ENCODE measurements at places on chromosomes 2 and 18.

DNA sequence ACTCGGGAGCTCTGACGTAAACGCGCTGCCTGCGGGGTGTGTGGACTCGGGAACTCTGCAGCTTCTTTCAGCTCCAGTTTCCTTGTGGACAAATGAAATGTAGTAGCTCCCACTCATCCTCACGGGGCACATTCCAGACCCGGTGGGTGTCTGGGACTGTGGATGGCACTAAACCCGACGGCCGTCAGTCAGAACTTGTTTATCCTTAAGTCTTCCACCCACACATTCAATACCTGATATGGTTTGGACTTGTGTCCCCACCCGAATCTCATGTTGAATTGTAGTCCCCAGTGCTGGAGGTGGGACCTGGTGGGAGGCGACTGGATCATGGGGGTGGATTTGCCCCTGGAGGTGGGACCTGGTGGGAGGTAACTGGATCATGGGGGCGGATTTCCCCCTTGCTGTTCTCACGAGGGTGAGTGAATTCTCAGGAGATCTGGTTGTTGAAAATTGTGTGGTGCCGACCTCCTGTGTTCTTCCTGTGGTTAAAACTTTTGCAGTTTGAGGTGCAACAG lies 81.2 kb upstream of the SNTG2 start:
- DNase-seq, result no peak

- no peak for DNase-seq
These were observed 136.5 kb upstream of the HS6ST1 start for GRCh38 chr2:128454980-128455720.

DNA sequence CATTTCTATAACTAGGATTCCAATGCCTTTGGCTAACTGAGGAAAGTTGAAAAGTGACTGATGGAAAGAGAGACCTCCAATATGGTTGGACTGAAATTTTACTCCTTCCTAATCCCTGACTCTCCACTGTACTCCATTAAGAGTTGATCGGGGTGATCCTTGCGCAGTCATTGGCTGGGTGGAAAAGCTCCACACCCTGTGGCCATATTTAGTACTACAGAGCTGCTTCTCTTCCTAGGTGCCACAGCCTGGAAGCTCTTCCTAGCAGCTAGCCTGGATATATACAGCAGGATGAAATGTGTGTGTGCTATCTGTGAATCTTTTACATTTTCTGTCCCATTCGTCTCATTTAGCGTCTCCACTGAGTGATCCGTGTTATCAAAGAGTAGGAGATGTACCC lies 71.2 kb downstream of the MEP1B start:
- no peak for DNase-seq

- DNase-seq, result no peak
These were observed 38.3 kb upstream of the CTIF start for GRCh38 chr18:48500517-48500916.

DNA sequence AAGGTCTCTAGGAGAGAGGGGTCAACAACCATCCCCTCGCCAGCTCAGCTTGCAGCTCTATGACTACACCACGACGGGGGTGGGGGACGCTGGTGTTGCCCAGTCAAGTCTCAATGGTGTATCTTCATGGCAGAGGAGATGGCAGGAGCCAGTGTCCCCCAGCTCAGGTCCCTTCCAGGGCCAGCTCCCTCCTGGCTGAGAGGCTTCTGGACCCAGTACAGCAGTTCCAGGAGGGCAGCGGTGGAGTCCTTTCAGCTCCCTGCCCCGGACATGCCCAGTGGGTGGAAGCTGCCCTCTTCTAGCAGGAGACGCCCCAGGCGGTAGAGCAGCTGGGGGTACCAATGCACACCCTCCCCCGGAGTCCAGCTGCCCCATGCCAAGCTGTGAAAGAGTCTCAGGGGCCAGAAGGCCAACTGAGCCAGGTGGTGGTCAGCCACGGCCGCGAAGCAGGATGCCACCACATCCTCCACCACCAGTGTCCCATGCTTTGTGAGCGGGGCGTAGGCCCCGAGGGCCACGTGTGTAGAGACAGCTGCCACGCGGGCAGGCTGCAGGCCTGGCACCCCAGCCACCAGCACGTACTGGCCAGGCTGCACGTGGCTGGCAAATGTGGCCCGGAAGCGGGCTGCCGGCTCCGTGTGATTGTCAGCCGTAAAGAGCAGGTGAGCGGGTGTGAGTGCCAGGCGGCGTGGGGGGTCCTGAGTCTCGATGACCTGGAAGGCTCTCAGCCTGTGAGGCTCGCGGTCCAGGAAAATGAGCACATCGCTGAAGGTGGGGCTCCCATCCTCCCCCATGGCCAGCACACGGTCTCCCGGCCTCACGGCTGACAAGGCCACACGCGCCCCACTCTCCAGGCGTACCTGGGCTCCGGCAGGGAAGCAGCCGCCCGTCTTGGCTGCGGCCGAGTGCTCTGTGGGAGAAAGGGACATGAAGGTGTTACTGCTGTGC lies 5.5 kb downstream of the IHH start:
- DNase-seq, result no peak

DNA sequence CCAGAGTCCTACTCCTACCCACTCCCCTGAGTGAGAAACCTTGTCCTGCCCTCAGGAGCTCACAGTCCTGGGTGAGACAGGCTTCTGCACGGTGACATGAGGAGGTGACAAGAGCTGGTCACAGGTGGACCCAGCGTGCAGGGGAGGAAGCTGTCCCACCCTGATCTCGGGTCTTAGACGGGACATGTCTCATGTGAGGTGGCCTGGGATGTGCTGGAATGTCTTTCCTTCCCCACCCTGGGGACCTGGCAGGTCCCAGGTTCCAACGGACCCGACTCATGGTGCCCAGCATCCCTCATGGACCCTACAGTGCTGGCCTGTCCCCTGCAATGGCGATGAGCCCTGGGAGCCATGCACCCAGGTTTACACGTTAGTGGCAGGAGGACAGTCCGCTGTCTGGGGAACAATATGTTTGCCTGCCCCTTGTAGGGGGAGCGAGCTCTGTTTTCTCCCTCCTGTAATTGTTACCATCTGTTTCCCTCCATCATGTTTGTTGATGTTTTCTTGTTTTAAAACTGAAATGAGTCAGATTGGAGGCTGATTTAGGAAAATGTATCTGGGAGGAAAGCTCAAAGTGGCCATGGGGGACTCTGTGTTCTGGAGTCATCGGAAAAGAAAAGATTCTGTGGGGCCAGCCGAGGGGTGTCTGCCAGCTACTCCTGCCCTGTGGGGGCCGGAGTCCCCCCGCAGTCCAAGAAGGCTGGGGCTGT lies 238.1 kb downstream of the KLHL29 start:
- DNase-seq, result no peak

DNA sequence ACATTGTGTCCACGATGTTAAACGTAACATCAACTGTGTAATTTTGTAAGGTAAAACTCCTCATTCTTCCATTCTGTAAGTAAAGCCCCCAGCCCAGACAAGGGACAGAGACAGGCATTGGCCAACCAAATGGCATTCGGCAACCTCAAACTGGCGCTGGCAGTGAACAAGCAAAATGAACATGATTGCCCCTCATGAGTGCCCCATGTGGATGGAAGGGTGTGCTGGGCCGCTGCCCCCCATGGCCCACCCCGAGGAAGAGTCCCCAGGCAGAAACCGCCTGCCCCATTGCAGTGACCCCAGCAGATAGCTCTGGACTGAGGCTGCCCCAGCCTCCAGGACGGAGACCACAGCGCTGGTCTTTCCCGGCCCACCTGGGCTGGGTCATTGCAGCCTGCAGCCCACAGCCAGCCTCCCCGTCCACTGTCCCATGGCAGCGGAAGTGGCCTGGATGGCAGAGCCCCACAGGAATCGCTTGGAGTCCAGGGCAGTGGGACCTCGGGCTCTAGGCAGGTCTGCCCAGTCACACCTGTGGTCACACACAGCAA lies 220.2 kb downstream of the HDAC4 start:
- no peak for DNase-seq

GRCh38 chr2:138718405-138718804 lies 61.8 kb downstream of the NXPH2 start:
- no peak for DNase-seq

GRCh38 chr18:77100751-77101355 lies 31.7 kb downstream of the MBP start:
- DNase-seq, result peak; percentile 38

DNA sequence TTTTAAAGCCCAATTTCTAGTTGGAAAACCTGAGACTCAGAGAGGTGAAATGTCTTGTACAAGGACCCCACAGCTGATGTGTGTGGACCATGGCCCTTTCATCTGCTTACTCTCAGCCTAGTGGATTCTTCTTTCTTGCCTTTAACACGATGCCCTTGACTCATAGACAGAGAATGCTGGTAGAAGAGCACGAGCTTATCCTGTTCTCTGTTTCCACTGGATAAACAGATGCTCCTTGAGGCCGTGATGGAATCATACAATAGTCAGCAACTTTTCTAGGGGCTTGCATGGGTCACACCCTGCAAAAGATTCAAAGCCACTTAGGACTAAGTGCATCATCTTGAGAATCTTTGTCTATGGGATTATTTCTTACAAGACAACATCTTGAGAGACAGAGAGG lies 50.9 kb downstream of the MYCN start:
- no peak for DNase-seq

DNA sequence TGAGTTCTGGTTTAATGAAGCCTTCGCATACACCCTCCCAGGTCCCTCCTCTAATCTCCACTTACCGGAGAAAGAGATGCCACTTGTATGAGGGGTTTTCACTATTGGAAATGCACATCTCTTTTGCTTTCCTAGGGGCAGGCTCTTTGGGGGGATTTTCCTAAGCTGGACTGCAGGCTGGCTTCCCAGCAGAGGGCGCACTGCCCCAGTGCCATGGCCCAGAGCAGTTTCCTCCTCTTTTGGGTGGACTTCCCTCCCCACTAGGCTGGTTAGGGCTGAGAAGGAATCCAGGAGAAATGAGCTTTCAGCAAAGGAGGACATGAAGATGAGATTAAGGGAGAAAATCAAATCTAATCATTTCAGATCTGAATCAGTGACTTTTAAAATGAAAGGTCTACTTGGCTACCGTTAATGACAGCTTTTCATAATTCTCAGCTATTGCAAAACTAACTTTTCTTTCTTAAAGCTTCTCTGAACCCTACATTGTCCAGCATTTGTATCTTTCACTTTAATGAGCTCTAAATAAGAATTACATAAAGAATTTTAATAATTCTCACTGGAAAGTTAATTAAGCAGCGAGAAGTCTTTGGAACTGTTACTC lies 784.1 kb upstream of the FANCL start:
- DNase-seq, result peak; percentile 1

GRCh38 chr2:205139822-205140463 lies 542.4 kb upstream of the NRP2 start:
- DNase-seq, result no peak

DNA sequence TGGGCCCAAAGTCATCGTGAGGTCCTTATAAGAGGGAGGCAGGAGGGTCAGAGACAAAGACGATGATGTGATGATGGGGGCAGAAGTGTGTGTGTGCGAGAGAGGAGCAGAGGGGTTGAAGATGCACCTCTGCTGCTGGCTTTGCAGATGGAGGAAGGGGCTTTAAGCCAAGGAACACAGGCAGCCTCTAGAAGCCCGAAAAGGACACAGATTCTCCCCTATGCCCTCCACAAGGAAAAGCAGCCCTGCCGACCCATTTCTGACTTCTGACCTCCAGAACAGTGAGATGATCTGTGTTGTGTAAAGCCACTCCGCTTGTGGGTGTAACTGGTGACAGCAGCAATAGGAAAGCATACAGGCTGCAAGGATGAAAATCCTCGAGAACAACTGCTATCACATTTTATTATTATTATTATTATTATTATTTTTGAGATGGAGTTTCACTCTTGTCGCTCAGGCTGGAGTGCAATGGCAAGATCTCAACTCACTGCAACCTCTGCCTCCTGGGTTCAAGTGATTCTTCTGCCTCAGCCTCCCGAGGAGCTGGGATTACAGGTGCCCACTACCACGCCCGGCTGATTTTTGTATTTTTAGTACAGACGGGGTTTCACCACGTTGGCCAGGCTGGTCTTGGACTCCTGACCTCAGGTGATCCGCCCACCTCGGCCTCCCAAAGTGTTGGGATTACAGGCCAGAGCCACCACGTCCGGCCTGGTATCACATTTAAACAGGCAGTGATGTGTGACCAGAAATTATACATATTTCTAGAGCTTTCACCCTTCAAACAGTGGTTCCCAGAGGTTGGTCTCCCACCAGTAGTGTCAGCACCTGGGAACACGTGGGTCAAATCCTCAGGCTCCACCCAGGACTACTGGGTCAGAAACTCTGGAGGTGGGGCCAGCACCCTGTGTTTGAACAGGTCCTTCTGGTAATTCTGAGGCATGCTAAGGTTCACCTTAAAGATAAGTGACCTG lies 170.5 kb downstream of the TGIF1 start:
- no peak for DNase-seq

DNA sequence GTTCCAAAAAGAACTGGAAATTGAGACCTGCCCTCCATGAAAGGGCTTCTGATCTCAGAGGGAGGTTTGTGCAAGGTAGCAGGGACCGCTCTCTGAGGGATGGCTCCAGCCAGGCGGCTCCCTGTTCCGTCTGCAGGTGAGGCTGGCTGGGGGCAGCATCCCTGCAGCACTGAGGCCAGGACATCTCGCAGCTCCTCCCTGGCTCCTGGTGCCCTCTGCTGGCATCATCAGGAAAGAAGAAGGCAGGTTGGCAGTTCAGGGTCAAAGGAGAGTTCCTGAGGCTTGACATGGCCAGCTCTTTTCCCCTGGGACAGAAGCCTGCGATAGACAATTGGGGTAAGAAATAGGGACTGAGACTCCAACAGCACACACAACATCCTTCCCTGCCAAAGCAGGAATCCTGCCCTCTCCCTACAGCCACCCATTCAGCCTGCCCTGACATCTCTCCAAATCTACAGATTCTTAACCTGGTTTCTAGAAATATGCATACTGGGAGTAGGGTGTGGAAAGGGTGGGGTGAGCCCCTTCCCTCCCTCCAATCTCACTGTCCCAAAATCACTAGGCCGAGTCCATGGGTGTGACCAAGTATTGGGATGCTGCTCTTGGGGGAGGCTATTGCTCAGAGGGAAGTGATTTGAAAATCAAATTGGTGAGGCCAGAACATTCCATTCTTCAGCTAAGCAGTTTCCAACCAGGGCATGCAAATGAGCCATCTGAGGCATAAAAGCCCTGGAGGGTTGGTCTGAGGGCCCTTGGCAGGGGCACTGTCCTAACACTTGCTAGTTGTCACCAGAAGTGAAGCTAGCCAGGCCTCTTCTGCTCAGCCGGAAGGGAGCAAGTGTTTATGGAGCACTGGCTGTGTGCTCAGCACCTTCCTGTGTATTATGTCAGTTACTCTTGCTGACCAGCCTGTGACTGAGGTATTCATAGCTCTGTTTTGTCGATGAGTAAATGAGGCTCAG lies 185.4 kb downstream of the TFCP2L1 start:
- no peak for DNase-seq

DNA sequence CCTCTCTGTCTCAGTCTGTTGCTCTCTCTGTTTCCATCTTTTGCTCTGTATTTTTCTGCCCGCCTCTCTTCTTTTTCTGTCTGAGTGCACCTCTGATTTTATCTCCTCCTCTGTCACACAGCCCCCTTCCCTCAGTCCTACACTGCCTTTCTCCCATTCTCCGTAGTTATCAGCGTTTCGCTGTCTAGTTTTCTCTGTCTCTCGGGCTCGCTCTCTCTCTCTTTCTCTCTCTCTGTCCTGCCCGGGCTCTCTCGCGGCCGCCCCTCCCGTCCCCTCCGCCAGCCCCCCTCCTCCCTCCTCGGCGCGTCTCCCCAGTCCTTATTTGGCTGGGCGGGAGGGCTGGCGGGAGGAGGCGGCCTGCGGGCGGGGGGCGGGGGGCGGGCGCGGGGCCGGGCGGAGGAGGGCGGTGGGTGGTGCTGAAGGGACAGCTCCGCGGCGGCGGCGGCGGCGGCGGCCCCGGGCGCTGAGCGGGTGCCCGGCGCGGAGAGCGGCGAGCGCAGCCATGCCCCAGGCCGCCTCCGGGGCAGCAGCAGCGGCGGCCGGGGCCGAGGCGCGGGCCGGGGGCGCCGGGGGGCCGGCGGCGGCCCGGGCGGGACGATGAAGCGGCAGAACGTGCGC lies at the start of gene KCNK3:
KCNK3 (plus strand) TSS at position 444 of the 618 bp plus-strand sequence; CDS start at position 598, 154 bp downstream.
- DNase-seq, result no peak

- DNase-seq, result no peak
These were observed 111.7 kb downstream of the CDH2 start for GRCh38 chr18:28065031-28065792.
